HTR-8/SVneo (cell line): ENCODE measurements at places on chromosomes 11 and 22.
A peak's percentile ranks its signal among the peaks of the same experiment; 100 is the strongest.

GRCh38 chr11:200224-201003 is 6.8 kb downstream of the BET1L start:
- no peak for DNase-seq

DNA sequence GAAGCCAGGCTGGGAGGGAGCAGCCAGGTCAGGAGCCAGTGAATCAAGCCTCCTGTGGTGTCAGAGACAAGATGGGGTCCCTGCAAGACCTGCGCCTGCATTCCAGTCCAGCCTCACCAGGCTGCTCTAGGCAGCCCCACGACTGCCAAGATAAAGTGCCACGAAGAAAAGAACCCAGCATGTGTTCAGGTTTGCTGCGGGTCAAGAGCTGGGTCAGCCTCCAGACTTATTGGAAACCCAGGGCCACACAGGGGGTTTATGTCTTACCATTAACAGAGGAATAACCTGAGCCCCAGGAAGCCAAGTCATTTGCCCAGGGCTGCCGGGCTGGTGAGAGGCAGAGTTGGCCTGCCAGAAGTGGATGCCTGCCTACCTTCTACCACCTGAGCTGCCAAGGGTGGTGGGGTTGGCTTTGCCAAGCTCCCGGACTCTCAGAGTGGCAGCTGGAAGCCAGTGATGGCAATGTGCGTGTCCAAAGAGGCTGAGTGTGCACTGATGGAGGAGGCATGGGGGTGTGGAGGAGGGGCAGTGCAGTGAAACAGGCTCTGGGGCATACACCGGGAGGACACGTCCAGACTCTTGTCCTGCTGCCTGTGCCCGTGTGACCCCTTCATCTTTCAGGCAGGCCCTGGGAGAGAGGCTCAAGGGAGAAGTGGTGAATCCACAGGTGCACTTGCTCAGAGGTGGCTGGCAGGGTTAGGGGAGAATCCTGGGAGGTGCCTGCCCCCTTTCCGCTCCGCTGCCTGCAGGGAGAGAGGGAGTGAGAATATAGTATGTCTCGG is 1.7 kb downstream of the RASD2 start:
- DNase-seq, result no peak

DNA sequence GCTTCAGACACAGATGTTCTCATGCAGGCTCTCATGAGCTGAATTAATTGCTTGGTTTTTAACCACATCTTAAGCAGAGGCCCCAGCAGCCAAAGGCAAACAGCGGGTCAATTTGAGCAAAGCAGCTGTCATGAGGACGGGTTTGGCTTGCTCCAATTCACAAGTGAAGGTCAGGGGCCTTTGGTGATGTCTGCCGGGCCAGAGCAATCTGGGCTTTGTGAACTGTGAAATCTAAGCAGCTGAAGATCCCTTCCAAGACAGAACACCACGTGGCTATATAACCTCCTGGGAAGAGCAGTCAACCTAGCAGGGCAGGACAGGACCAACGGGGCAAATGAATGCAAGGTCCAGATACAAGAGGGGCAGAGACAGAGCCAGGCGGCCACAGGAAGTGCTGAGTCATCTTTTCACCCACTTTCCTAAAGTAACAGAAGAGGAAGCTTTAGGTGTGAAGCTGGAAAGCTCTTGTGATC is 187.3 kb upstream of the B3GAT1 start:
- no peak for DNase-seq

DNA sequence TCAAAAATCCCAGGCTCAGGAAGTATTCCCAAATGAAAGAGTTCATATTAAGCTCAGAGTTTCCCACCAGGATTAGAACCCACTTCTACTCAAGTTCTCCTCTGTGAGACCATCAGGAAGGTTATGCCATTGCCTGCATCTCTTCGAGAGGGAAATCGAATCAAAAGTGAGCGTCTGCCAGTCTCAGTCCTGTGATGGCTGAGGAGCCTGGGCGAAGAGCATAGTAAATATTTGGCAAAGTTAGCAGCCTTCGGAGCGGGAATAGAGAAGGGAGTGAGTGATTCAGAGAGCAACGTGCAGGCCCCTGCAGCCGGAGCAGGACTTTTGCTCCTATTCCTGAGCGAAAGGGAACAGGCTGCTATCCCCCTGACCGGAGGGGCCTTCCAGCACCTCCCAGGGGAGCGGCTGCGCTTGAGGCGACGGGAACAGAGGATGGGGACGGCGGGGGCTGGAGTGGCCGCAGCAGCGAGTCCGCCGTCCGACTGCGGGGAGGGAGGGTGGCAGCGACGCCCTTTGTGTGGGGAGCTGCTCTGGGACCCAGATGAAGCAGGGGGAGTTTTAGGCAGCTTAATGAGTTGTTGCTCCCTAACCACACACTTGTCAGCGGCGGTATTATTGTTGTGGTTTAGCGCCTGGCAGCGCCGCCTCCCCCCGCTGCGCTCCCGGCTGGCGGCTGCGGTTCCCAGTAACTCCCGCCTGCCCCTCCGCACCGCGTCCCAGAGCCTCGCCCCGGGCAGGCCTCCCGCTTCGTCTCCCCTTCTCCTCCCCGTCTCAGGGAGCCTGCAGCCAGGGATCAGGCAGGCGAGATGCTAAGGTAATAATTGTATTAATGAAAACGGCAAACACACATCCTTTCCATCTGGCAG is 21.7 kb upstream of the NRGN start:
- no peak for DNase-seq

- DNase-seq, result no peak
Measured at GRCh38 chr22:31891366-31892079, 52.8 kb upstream of the YWHAH start.

GRCh38 chr22:48677168-48677520 is 1150.5 kb downstream of the BRD1 start:
- no peak for DNase-seq

DNA sequence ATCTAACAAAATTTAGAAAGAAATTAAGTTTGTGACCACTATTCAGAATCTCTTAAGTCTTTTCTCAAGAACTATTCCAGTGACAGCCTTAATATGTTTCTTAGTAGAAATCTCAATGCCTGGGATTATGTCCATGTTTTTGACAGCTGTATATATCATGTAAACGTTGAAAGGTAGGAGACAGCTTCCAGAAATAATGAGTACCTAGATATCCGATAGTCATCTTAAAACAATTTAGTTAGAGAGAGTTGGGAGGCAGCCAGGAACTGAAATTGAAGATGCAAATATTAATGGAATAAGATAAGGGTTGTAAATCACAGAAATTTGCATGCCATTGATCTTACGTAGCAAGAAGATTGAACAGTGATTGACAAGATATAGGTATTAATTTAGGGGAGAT is 955.2 kb downstream of the JRKL start:
- DNase-seq, result no peak

GRCh38 chr11:42311514-42311913 is 852.1 kb upstream of the LRRC4C start:
- DNase-seq, result no peak

DNA sequence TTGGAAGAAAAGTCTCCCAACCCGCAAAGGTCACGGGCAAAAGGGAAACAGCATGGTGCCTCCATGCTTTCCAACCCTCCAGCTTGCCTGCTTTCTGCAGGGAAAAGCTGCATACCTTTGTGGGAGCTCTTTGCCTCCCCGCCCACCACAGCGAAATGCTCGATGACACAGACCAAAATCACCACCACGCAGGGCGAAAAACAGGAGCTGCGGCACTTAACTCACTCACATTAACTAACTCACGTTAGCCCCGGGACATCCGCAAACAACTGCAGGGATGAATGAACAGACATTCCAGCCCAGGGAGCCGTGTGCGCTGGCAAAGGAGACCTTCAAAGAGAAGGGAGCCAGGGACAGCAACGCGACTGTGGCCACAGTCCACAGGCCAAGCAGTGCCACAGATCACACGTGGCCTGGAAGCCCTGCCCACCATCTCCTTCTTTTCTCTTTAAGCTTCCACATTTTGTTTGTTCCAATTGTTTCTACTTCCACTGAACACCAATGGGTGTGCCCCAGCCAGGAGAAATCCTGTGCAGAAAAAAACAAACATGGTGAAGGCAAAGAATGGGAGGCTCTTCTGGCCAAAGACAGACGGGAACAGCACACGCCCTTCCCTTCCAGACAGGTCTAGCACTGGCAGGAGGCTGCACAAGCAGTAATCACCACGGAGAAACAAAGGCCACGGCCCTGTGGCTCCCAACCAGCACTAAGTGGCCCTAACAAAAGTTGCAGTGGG is 39.3 kb downstream of the DUSP8 start:
- no peak for DNase-seq

GRCh38 chr11:57491371-57492061 is 24.0 kb downstream of the SLC43A1 start:
- DNase-seq, result no peak

GRCh38 chr11:19679952-19680828 is 32.4 kb upstream of the NAV2 start:
- DNase-seq, result peak; percentile 81

DNA sequence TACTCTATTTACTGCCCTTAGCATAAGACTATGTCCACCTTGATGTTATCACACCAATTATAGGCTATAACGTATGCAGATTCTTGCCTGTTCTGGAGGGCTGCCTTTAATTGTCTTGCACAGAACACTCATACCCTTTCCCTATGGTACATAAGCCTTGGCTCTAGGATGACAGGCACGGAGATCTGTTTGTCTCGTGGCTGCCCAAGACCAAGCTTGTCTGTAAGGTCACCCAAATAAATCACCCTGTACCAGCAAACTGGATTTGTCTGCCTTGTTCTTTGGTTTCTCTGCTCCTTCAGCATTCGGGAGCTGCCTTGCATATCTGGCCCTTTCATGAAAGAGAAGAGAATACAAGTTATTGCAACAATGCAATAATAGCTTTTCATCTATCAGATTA is 7.5 kb upstream of the TSGA10IP start:
- no peak for DNase-seq

DNA sequence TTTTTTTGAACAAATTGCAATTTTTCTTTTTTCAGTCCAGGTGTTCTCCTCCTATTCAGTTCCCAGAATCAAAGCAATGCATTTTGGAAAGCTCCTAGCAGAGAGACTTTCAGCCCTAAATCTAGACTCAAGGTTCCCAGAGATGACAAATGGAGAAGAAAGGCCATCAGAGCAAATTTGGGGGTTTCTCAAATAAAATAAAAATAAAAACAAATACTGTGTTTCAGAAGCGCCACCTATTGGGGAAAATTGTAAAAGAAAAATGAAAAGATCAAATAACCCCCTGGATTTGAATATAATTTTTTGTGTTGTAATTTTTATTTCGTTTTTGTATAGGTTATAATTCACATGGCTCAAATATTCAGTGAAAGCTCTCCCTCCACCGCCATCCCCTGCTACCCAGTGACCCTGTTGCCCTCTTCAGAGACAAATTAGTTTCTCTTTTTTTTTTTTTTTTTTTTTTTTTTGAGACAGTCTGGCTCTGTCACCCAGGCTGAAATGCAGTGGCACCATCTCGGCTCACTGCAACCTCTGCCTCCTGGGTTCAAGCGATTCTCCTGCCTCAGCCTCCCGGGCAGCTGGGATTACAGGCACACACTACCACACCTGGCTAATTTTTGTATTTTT is 6.2 kb upstream of the UBE4A start:
- DNase-seq, result no peak

DNA sequence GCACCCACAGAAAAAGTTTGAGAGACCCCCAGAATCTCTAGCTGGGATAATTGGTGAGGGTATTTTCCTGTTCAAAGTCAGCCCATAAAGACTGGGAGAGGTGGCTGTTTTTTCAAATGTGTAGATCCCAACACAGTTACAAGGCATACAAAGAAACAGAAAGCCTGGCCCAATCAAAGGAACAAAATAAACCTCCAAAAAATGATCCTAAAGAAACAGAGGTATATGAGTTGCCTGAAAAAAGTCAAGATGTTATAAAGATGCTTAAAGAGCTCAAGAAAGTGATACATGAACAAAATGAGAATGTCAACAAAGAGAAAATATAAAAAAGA is 40.2 kb upstream of the MMP12 start:
- DNase-seq, result no peak
